Renal cortex interstitium (tissue), 15 donors: ENCODE measurements at places on chromosomes 11 and 22. TPM values are rescaled to one million over a fixed set of nuclear protein-coding genes. Genes with fewer than 3 reads are reported as not detected.

The PDGFD gene
- polyA plus RNA-seq = 24.4 TPM

The PIH1D2 gene
- polyA plus RNA-seq = 11.7 TPM

The CTSD gene
- 236 TPM for polyA plus RNA-seq

The TBX10 gene
- polyA plus RNA-seq = 0.09 TPM

The KRTAP5-7 gene
- 0.07 TPM for polyA plus RNA-seq

The CADM1 gene
- polyA plus RNA-seq = 149 TPM

The KRTAP5-1 gene
- not detected for polyA plus RNA-seq

The MS4A3 gene
- polyA plus RNA-seq = 1.0 TPM

The POTEH gene
- polyA plus RNA-seq = not detected

The OR52E5 gene
- not detected for polyA plus RNA-seq

The KRTAP5-2 gene
- not detected for polyA plus RNA-seq

The PLEKHA7 gene
- 58.2 TPM for polyA plus RNA-seq

The TMEM184B gene
- polyA plus RNA-seq = 39.8 TPM

The RAG2 gene
- 0.48 TPM for polyA plus RNA-seq

The VWCE gene
- polyA plus RNA-seq = 2.3 TPM

The ANKRD49 gene
- 22.8 TPM for polyA plus RNA-seq

The IL18 gene
- polyA plus RNA-seq = 5.3 TPM

The ZNHIT2 gene
- 9.4 TPM for polyA plus RNA-seq

The FAM89B gene
- 26.2 TPM for polyA plus RNA-seq

The SCGB1D2 gene
- polyA plus RNA-seq = 2.1 TPM

The LBHD1 gene
- 6.8 TPM for polyA plus RNA-seq

The IGLL1 gene
- 0.28 TPM for polyA plus RNA-seq
